ENCODE measurements at places on chromosomes 11 and 22.

GRCh38 chr11:75611823-75612222 lies 49.8 kb downstream of the SERPINH1 start:
- DNase-seq = no peak

DNA sequence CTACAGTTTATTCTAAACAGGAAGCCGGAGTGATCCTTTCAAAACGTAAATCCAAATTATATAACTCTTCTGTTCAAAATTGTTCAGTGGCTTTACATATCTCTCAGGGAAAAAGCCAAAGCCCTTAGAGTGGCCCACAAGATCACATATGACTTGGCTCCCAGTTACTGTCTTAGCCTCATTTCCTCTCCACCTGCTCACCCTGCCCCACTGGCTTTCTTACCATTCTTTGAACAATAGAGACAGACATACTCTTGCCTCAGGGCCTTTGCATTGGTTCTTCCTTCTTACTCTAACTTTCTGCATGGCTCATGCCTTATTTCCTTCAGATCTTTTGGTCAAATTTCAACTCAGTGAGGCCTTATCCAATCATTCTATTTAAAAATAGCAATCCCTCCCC lies 52.1 kb downstream of the STIM1 start:
- no peak for DNase-seq

GRCh38 chr22:26364066-26365015 lies 64.7 kb upstream of the ASPHD2 start:
- DNase-seq = peak; percentile 26

- peak; percentile 29 for DNase-seq
Measured at GRCh38 chr22:44086271-44087088, 62.4 kb downstream of the PARVB start.

GRCh38 chr11:15333407-15333806 lies 218.7 kb downstream of the INSC start:
- no peak for DNase-seq

DNA sequence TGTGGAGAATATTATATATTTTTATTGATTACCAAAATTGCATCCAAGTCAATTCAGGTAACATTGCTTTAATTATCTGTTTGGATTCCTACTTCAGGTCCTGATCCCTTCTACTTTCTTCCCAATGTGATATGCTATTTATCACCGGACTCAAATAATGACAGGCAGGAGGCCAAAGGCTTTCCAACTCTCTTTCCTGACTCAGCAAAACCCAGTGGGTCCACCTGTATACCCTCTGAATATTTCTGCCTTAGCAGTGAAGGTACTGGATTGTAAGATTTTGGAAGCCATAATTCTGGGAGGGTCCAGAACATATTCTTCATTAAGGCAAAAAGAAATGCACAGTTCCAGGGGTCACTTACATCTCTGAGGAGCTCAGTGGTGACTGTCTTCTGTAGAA lies 260.2 kb upstream of the UBASH3B start:
- DNase-seq = no peak

DNA sequence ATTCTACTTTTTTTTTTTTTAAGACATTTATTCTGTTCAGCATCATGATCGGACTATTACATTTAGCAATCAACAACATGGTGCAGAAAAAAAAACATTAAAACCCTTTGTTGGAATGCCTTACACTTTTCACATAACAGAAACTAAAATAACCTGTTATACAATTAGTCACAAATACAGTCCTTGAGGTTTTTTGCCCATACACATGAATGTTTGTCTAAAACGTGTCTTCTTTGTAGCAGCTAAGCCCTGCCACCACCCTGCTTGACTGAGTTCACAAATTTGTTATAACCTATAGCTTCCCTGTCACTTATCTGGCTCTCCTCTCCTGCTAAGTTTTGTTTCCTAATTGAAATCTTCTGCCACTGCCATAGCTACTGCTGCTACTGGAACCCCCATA lies 75.4 kb upstream of the ARHGAP20 start:
- DNase-seq = no peak

- no peak for DNase-seq
Measured at GRCh38 chr11:35735411-35735810, 72.8 kb downstream of the TRIM44 start.

DNA sequence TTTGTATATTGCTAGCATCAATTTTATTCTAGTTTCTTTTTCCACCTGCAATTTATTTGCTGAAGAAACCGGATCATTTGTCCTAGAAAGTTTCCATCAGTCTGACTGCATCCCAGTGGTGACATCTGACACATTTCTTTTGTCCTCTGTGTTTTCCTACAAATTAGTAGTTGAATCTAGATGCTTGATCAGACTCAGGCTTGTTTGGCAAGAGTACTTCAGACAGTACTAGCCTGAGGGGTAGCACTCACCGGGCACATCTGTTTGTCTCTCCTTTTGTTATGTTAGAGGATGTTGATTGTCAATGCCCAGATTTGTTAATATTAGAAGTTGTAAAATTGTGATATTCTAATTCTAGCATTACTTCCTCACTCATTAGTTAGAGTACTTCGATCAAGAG lies 204.8 kb downstream of the SWAP70 start:
- no peak for DNase-seq

- no peak for DNase-seq
Measured at GRCh38 chr11:35235936-35236666, 97.1 kb downstream of the CD44 start.

GRCh38 chr22:40567626-40568328 lies 68.7 kb downstream of the MRTFA start:
- DNase-seq = no peak

DNA sequence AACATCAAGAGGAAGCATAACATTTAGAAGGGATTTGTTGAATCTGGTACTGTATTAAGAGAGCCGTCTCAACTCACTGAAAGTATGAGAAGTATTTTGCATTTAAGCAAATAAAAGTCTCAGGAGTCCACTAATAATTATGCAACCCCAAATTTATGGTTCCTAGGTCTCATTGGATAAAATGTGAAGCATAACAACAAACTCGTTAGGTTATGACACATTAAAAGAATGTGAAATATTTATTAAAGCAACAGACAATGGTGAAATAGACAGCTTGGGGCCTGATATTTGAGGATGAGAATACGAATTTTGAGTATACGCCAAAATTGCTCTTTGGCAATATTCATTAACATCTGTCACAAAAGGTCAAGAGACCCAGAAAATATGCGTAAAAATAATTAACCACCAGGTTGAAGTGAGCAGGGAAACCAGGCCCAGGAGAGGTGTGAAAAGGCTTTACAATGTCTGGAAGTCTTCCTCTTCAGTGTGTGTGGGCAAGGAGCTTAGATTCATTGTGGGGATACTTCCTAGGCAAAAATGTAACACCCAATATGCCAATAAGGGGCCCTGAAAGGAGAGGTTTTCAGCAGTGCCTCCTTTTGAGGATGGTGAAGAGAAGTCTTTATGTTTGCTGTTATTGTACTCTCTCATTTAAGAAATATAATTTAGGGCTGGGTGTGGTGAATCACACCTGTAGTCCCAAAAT lies 89.2 kb downstream of the FDX1 start:
- no peak for DNase-seq

- DNase-seq = peak; percentile 67
Measured at GRCh38 chr22:21646608-21647590, 4.8 kb downstream of the SDF2L1 start.

- DNase-seq = no peak
Measured at GRCh38 chr11:17629113-17629512, 82.1 kb downstream of the OTOG start.

DNA sequence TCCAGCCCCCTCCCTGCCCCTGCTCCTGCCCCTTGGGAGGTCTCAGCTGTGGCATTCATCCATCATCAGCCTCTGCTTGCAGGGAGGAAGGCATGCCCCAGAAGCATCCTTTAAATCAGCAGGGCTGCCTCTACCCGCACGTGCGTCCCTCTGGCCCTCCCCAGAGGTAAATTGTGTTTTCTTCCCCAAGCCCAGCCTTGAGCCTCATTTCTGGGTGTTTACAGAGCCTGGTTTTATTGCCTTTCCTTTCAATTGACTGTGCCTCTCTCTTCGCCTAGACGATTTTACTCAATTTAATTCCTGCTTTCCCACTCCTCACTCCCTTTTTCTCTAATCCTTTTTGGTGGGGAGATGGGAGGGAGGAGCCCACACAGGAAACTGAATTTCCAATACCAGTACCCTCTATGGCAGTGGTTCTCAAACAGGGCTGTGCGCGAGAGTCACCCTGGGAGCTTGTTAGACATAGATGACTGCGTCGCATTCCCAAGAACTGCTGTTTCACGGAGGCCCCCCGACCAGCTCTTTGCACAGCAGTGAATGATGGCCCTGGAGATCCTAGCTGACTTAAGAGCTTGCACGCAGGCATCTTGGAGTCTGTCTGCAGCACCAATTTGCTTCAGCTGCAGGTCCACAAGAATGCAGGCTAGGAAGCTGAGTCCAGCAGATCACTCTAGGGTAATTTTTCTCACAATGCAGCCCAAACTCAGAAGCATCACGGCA lies 15.1 kb upstream of the OAF start:
- no peak for DNase-seq

GRCh38 chr11:128948583-128948982 lies 5.9 kb upstream of the TP53AIP1 start:
- DNase-seq = no peak

DNA sequence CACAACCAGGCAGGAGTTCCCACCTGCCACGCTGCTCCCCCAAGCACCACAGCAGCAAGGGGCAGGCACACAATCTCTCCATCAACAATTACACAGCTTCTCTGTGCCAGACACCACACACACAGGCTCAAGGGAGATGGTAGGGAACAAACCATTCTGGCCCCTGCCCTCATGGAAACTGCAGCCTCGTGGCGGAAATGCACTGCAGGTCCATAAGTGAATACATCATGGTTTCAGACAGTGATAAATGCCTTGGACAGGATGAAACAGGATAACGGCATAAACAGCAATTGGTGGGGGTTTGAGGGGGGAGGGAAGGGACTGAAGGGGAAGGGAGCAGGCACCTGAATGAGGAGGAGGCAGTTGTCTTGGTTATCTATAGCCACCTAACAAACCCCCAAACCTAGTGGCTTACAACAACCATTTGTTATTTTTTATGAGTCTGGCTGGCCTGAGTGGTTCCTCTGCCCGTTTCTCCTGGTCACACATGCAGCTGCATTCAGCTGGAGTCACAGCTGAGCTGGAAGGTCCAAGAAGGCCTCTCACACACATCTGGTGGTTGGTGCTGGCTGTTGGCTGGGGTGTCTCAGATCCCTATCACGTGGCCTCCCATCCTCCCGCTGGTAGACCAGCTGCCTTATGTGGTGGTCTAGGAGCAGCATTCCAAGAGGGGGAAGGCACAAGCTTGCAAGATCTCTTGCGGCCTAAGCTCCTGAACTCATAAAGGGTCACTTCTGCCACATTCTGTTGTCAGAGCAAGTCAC lies 15.0 kb upstream of the YWHAH start:
- peak; percentile 51 for DNase-seq

DNA sequence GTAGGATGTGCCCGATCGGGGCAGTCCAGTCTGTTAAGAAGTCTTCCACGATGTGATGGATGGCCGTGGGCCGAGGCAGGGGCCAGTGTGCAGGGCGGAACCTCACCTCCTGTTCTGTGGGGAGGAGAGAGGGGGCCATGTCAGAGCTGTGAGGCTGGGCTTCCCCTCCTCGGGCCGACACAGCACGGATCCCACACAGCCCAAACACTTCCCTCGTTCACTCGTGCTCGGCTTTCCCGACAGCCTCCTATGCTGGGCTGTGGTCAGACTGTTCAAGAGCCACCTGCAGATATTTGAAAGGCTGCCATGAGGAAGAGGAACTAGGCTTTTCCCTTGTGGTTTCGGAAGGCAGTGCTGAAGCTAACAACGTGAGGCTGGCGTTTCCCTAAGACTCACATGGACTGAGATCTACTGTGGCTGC lies 12.3 kb upstream of the TXN2 start:
- DNase-seq = peak; percentile 39

- DNase-seq = no peak
Measured at GRCh38 chr11:95505927-95506426, 275.0 kb upstream of the SESN3 start.

DNA sequence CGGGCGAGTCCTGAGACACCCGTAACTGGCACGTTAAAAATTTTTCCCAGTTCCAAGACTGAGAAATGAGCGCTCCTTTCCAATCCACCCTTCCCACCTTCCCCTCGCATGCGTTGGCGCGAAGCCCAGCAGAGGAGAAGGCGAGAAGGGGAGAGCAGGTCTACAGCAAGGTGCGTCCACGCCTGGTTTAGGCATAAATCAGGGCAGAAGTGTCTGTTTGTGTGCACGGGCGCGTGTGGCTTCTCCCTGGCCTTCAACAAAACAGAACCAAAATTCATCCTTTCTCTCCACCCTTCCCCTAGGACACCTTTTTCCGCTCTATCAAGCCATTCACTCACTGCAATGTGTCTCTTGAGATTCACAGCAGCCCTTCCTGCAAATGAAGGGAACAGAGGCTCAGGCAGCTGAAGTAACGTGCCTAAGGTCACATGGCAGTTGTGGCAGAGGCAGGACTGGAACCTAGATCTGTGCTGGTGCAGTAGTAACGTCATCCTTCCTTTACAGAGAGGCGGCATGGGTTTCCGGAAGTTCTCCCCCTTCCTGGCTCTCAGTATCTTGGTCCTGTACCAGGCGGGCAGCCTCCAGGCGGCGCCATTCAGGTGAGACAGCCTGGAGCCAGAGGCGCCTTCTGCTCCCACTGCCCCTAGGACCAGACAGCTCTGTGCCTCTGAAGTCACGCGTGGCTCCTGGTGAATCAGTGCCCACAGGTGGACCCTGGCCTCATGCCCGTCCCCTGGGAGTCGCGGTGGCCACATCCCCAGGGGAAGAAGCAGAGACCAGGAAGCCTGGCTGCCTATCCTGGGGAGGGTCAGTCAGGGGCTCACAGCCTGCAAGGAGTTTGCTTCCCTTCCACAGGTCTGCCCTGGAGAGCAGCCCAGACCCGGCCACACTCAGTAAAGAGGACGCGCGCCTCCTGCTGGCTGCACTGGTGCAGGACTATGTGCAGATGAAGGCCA lies 1.1 kb downstream of the CALCB start:
- DNase-seq = peak; percentile 81

DNA sequence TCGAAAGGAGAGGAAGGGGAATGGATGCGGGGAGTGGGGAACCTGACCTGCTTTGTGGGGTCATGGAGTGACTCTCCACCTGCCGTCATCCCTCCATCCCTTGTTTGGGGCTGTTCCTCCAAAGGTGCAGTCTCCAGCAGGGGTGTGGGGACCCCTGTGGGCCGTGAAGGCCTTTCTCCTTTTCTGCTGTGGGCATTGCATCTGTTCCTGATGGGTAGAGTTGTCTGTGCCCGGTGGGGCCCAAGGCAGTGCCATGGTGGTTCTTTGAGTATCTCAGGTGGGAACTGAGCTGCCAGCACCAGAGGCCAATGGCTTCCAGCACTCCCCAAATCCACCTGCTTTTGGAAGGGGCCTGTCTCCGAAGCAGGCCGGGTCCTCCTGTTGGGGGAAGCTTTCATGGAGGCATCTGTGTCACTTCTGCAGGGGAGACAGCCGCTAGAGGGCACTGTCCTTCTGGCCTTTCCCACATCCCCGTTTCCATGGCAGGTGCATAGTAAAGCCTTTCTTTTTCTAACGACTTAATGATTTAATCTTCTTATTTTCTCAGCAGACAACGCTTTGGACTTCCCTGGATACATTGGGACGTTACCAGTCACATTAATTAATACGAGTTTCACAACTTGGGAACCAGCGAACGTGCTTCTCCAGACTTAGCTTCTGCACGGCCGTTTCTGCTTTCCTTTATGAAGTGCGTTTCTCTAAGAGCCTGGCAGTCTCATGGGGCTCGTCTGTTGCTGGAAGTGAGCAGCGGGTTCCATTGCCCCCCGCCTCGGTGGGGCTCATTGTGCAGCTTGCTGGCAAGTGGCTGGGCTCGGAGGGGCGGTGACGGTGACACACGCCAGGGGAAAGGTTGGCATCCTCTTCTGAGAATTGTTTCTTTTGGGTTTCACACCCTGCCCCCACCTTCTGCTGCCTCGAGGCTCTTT lies 57.1 kb downstream of the PARVB start:
- DNase-seq = peak; percentile 72

All from left ventricle myocardium inferior (tissue), 1 donor.